ENCODE measurements at places on chromosomes 16 and 17.

DNA sequence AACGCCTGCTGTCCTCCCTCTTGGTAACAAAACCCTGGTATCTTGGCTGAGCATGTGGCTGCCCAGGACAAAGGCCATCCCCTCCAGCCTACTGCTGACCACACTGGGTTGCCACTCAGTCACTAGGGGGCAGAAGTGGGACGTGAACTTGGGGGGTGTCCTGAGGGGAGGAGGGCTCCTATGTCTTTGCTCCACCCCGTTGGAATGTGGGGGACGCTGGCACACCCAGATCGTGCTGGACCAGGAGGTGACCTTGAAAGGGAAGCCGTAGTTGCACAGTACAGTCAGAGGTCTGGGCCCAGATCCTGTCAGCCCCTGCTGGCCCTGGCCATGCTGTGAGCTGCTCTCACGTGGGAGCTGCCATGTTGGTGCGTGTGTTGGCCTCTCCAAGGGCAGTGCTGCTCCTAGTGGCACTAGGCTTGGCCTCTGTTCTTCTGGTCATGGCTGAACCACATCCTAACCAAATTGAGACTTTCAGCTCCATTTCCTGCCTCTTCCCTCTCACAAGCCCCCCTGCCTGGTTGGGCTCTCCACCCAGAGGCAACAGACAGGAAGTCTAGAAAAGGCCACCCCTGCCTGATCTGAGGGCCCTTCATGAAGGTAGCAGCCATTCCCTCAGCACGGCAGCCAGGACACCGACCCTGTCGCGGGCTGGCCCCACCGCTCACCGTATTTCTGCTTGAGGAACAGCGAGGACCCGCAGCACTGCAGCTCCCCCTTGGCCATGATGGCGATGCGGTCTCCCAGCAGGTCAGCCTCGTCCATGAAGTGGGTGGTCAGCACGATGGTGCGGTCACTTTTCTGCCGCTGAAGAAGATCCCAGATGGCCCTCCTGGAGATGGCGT lies 29.0 kb upstream of the RNPS1 start:
- no peak for DNase-seq

- DNase-seq, result no peak
Observed at GRCh38 chr17:28085766-28086165, 43.3 kb downstream of the NLK start.

DNA sequence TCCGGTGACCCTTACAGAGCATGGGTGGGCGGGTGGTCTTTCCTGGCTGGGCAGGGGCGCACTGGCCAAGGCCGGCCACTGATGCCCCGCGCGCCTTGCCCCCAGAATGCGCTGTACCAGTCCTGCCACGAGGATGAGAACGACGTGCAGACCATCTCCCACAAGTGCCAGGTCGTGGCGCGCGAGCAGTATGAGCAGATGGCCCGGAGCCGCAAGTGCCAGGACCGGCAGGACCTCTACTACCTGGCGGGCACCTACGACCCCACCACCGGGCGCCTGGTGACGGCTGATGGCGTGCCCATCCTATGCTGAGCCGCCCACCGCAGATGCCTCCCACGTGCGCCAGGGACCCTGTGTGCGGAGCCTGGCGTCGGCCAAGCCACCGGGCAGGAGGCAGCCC lies 49.1 kb downstream of the ACTG1 start:
- no peak for DNase-seq

GRCh38 chr17:80926591-80927250 lies 64.9 kb upstream of the CHMP6 start:
- DNase-seq, result no peak

GRCh38 chr16:52544703-52545102 lies 2.2 kb downstream of the TOX3 start:
- no peak for DNase-seq

DNA sequence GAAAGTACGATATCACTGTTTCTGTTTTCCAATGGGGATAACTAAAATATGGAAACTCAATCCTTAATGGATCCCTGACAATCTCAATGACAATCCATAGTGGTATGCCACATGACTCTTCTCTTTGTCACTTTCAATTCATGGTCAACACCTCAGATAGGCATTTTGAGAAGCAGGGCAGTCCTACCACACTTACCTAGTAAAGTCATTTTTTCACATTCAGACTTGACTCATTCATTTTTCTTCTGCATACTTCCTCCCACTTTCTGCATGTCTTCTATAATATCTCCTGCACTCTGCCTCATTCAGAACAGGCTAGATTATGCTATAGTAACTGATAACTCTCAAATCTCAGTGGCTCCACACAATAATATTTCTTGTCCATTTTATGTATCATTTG lies 117.5 kb downstream of the FTO start:
- no peak for DNase-seq

- DNase-seq, result peak; percentile 70
Observed at GRCh38 chr16:11233727-11234376, 22.2 kb downstream of the SOCS1 start.

- DNase-seq, result no peak
Observed at GRCh38 chr17:79667746-79668145, 56.9 kb upstream of the RBFOX3 start.

DNA sequence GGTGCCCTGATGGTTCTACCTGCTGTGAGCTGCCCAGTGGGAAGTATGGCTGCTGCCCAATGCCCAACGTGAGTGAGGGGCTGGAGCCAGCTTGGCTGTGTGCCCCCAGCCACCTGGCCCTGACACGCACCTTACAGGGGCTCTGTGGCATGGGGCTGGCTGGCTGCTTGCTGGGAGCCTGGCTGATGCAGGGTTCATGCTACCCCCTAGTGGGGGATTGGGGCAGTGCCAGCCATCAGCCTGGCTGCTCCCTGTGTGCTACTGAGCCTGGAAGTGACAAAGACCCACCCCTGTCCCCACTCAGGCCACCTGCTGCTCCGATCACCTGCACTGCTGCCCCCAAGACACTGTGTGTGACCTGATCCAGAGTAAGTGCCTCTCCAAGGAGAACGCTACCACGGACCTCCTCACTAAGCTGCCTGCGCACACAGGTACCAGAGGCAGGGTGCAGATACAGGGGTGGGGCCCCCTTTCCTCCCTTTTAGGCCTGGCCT lies 5.7 kb downstream of the GRN start:
- peak; percentile 77 for DNase-seq

GRCh38 chr17:64777415-64778239 lies 115.5 kb upstream of the SMURF2 start:
- DNase-seq, result no peak

DNA sequence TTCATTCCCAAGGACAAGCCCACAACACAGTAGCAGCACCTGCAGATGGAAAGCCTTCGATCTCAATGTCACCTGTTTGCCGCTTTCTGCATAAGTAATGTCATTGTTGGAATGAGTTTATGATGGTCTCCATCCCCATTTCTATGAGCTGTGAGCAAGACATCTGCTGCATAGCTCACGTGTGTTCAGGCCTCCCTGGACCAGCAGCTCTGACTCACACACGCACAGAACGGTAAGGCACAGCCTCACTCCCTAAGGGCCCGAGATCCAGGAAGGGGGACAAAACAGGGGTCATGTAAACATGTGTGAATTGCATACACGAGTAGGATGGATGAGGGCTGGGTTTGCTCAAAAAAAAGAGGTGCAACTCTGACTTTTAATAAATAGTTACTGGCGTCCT lies 223.1 kb downstream of the SOX9 start:
- no peak for DNase-seq

GRCh38 chr17:17303010-17303846 lies at the start of gene NT5M:
TSS of gene NT5M (plus strand) at chr17:17303373. CDS start at chr17:17303551, 178 bp downstream.
- peak; percentile 74 for DNase-seq

GRCh38 chr16:79104567-79104966 lies 496.0 kb downstream of the MAF start:
- no peak for DNase-seq

- no peak for DNase-seq
Observed at GRCh38 chr17:43958748-43959352, 5.1 kb upstream of the PYY start.

DNA sequence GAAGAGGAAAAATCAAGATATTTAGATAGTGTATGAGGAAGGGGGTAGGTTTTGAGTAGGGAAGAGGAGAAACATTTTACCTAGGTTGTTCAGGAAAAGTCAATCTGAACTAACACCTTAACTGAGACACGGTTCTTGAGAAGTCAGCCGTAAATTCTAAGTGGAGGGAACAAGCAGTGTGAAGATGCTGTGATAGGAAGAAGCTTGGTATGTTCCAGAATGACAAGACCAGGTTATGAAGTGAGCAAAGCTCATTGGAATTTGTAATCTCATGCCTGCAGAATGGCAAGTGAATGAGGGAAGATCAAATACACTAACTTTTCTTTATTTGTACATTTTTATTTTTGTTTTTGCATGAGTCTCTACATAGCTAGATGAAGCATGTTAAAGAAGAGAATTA lies 307.6 kb downstream of the ZFHX3 start:
- no peak for DNase-seq

- DNase-seq, result no peak
Observed at GRCh38 chr17:8698162-8698971, 46.3 kb downstream of the CCDC42 start.

- DNase-seq, result no peak
Observed at GRCh38 chr16:15873301-15873700, 15.1 kb downstream of the CEP20 start.

GRCh38 chr16:7526736-7527135 lies 194.1 kb downstream of the RBFOX1 start:
- no peak for DNase-seq

GRCh38 chr16:24729243-24729950 lies at the start of gene TNRC6A:
TSS of gene TNRC6A (plus strand) at chr16:24729651. CDS start at chr16:24729842, 191 bp downstream.
- DNase-seq, result peak; percentile 79

GRCh38 chr17:50498021-50498874 lies 10.0 kb upstream of the MYCBPAP start:
- DNase-seq, result no peak

DNA sequence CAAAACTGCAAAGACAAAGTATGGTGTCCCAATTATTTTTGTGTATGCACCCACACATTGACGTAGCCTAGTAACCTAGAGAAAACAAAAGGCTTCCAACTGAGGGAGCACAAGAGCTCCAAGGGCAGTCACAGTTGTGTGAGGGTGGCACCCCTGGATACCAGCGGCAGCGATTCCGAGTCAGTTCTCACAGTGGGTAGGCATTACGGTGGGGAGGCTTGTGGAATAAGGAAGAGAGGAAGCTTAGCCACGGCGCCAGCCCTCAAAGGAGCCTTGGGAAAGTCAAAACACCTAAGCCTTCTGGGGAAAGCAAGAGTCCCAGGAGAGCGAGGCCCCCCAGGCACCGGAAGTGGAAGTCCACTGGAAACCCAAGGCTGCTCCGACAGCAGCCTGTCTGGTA lies 31.0 kb upstream of the ADCY9 start:
- DNase-seq, result no peak

DNA sequence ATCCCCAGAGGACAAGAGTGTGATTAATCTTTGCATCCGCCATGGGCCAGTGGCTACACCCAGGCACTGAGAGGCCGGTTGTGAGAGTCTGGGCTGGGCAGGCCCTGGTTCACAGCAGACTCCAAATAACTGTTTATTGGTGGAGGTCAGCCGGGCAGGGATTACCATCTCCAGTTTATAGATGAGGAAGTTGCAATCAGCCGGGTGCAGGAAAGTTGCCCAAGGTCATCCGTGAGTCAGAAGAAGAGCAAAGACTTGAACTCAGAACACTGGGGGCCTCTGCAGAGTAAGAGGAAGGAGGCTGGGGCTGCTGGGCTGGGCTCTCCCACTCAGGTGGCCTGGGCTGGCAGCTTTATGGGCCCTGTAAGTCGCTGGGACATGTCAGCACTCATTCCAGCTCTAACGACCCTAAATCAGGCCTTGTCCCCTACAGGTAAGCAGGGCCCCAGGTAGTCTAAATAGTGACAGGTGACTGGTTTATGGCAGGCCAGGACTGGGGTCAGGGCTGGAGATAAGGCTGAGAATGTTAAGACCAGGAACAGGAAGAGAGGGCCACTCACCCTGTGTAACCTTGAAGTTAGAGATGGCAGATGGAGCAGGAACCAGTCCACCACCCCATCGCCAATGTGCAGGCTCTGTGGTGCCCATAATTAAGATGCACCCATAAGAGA lies 2.1 kb upstream of the CA4 start:
- no peak for DNase-seq

GRCh38 chr16:1225051-1225451 lies at the start of gene TPSG1:
TSS of gene TPSG1 (minus strand) at chr16:1225268. CDS start at chr16:1225252, 16 bp downstream.
- DNase-seq, result no peak

- no peak for DNase-seq
Observed at GRCh38 chr17:2237950-2238349, 65.6 kb downstream of the SMG6 start.

GRCh38 chr16:27291722-27292240 lies 22.0 kb upstream of the IL4R start:
- no peak for DNase-seq

DNA sequence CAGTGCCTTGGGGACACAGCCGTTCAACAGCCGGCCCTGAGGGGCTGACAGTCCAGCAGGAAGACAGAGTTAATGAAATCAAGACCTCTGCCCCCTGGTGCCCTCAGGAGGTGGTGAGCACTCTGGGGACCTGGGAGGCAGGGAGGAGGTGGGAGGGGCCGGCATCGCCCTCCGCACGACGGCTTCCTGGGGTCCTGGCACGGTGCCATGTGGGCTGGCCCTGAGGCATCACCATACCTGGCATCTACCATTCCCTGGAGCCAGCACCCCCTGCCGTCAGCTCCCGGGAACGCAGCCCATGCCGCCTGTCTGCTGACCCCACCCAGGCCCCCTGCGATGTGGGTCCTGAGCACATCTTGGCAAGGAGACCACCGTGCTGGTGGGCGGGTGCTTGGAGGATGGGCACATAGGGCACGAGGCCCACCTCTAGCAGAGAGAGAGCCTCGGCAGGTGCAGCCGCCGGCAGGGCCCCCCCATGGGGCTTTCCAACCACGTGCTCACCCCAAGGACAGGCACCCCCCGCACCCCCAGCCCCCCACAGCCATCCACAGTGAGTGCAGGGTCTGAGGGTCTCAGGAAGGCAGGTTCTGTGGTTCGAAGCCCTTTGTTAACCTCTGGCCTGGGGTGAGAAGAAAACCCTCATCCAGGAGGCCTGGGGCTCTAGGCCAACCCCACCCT lies 52.5 kb downstream of the ZFPM1 start:
- DNase-seq, result peak; percentile 67

- DNase-seq, result peak; percentile 8
Observed at GRCh38 chr17:78013683-78014467, 55.4 kb downstream of the TNRC6C start.

DNA sequence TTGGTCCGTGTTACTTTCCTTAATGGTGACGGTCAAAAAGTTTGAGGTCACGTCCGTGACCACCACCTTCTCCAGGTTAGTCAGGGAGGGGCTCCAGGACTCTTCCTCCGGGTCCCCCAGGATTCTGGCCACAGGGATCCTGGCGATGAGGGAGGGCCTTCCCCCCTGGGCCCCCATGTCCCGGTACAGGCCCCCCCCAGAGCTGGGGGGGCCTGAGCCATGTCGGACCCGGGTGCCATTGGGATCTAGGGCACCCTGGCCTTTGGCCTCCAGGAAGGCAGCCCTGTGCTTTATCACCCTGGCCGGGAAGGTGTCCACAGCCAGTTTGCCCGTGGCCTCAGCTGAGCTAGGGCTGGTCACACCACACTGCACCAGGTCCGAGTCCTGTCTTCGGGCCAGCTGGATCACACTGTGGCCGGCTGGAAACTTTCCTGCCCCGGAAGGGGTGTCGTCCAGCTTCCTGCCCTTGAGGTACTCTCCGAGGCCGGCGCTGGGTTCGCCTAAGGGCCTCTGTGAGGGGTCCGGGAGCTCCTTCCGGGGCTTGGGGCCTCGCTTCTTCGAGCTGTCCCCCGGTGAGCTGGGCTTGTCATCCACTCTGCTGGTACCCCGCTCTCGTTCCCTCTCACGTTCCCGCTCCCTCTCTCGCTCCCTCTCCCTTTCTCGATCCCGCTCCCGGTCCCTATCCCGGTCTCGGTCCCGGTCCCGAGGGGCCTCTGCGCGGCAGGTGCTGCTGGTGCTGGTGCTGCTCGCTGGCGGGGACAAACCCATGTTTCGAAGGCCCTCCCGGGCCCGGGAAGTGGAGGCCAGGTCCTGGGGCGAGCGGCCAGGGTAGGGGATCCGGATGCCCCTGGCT lies 2.0 kb downstream of the CBX8 start:
- no peak for DNase-seq

GRCh38 chr17:15278924-15279477 lies 13.9 kb upstream of the PMP22 start:
- DNase-seq, result no peak
